ENCODE measurements at places on chromosomes 16 and 17.
A peak's percentile ranks its signal among the peaks of the same experiment; 100 is the strongest.

DNA sequence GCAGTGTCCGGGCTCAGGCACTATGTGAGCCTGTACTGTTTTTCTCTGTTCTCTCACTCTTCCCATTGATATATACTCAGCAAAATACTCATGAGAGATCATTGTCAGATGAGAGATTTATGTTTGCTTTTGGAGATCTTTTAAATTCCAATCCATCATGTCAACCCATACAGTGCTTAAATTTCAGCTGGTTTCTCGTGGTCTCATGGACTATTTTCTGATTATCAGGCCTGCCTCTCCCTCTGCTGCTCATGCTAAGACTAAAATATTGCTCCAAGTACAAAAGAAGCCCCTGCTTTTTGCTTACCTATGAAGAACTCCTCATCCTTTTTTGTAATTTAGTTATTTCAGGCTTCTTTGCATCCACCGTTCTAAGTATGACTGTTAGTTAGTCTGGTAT is 547.2 kb downstream of the KCNJ2 start:
- no peaks in the 10 kb centered on the region for H3K27me3 ChIP-seq
- no peak overlapping the region for H3K4me3 ChIP-seq
- H3K4me1 ChIP-seq = no peaks in the 10 kb centered on the region
- no peak overlapping the region for H3K27ac ChIP-seq
- DNase-seq = no peak

DNA sequence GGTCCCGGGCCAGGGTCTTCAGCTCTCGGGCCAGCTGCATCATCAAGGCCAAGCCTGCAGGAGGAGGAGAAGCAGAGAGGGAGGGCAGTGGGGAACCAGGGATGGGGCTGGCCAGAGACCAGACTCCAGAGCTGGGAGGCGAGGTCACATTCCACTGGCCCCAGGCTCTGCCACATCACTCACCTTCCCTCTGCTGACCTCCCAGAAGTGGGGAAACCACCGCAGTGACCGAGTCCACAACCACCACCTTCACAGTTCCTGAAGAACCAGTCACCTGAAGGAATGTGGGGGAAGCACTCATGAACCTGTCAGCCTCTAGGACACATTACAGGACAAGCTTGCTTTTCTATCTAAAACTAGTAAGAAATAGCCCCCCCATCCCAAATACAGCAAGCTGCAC is 16.4 kb downstream of the RAD51D start:
- no peak overlapping the region for H3K27ac ChIP-seq
- DNase-seq = no peak
- no peak overlapping the region for H3K4me3 ChIP-seq
- H3K27me3 ChIP-seq = no peaks in the 10 kb centered on the region

- H3K27me3 ChIP-seq = no peaks in the 10 kb centered on the region
- peaks cover 28% of the 10 kb centered on the region for H3K36me3 ChIP-seq
- no peak for DNase-seq
- H3K27ac ChIP-seq = peak overlapping the region; percentile 50
- no peak overlapping the region for H3K4me3 ChIP-seq
Observed at GRCh38 chr16:67926181-67926750, 5.4 kb downstream of the CTRL start.

- H3K4me1 ChIP-seq = no peaks in the 10 kb centered on the region
- H3K27ac ChIP-seq = no peak overlapping the region
- H3K27me3 ChIP-seq = no peaks in the 10 kb centered on the region
- no peak for DNase-seq
- H3K36me3 ChIP-seq = peaks cover 53% of the 10 kb centered on the region
Observed at GRCh38 chr16:30715750-30716445, 16.9 kb downstream of the SRCAP start.

DNA sequence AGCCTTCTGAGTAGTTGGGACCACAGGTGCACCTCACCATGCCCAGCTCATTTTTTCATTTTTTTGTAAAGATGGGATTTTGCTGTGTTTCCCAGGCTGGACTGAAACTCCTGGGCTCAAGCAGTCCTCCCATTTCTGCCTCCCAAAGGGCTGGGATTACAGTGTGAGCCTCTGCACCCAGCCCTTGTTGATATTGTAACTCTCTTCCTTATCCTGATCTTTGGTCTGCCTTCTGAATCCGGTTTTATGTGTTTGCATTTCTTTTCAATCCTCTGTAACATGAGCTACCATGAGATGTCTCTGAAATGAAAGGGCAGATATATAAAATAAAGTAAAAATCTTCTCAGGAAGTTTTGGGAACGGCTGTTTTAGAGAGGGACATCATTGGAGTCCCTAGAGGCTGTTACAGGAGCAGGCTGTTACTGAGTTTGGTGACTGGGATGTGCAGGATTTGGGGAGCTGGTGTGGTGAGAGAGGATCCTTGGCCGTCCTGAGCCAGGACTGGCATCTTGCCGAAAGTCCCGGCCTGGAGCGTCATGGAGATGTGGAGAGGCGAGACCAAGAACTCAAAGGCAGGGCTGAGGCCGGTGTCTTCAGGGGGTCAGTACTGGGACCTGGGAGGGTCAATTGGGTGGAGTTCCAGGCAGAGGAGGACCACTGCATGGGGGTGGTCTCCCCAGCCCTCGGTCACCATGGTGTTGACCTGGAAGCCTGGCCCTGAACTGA is 39.4 kb downstream of the ATP2C2 start:
- no peaks in the 10 kb centered on the region for H3K36me3 ChIP-seq
- no peak for DNase-seq
- no peaks in the 10 kb centered on the region for H3K4me1 ChIP-seq
- peaks cover 26% of the 10 kb centered on the region for H3K27me3 ChIP-seq
- no peak overlapping the region for H3K4me3 ChIP-seq
- H3K27ac ChIP-seq = no peak overlapping the region

DNA sequence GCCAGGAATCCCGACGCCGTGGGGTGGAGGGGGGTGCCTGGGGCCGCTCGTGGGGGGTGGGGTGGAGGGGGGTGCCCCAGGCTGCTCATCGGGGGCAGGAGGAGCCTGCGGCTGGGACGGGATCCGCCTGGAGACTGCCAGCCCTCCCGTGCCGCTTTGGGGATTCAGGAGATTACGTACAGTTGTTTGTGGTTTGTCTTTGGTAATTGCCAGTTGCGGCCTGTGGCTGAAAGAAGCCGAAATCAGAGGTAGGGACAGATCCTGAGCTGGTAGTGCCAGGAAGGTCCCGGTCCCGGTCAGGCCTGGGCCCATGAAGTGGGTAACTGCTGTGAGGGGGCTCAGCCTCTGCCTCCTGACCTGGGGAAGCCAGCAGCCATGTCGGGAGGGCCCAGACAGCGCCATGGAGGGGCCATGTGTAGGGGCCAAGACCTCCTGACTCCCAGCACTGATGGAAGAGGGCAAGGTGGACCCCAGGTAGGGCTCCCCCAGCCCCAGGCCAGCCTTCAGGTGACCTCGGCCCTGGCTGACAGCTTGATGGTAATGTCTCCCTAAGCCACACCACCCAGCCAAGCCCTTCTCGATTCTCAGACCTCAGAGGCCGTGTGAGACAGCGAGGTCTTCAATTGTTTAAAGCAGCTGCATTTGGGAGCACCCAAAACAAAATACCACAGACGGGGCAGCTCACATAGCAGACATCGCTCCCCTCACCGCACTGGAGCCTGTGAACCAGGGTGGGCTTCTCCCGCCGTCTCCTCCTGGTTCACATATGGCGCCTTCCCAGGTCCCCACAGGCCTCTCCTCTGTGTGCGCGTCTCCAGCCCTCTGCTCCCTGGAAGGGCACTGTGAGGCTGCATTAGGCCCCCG is 34.9 kb upstream of the SSTR5 start:
- no peak overlapping the region for H3K4me3 ChIP-seq
- no peak for DNase-seq
- peaks cover 17% of the 10 kb centered on the region for H3K27me3 ChIP-seq
- H3K36me3 ChIP-seq = no peaks in the 10 kb centered on the region

- peak; percentile 86 for DNase-seq
- peak overlapping the region; percentile 62 for H3K27ac ChIP-seq
- no peaks in the 10 kb centered on the region for H3K27me3 ChIP-seq
- H3K4me3 ChIP-seq = no peak overlapping the region
- peaks cover 11% of the 10 kb centered on the region for H3K36me3 ChIP-seq
- peaks cover 11% of the 10 kb centered on the region for H3K4me1 ChIP-seq
Observed at GRCh38 chr16:4263504-4264436, 9.1 kb downstream of the TFAP4 start.

DNA sequence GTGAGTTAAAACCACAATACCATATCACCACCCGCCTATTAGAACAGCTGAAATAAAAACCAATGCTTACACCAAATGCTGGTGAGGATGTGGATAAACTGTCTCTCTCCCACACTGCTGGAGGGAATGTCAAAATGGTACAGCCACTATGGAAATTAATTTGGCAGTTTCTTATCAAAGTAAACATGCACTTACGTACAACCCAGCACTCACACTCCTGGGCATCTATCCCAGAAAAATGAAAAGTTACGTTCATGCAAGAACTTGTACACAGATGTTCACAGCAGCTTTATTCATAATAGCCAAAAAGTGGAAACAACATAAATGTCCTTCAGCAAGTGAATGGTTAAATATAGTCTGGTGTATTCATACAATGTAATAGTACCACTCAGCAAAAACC is 173.2 kb upstream of the MYOCD start:
- H3K36me3 ChIP-seq = no peaks in the 10 kb centered on the region
- no peak overlapping the region for H3K4me3 ChIP-seq
- no peak for DNase-seq
- H3K27ac ChIP-seq = no peak overlapping the region
- H3K27me3 ChIP-seq = no peaks in the 10 kb centered on the region
- H3K4me1 ChIP-seq = no peaks in the 10 kb centered on the region

- no peaks in the 10 kb centered on the region for H3K4me1 ChIP-seq
- no peak overlapping the region for H3K4me3 ChIP-seq
- H3K27ac ChIP-seq = no peak overlapping the region
Observed at GRCh38 chr16:64742455-64743223, 379.2 kb downstream of the CDH11 start.

DNA sequence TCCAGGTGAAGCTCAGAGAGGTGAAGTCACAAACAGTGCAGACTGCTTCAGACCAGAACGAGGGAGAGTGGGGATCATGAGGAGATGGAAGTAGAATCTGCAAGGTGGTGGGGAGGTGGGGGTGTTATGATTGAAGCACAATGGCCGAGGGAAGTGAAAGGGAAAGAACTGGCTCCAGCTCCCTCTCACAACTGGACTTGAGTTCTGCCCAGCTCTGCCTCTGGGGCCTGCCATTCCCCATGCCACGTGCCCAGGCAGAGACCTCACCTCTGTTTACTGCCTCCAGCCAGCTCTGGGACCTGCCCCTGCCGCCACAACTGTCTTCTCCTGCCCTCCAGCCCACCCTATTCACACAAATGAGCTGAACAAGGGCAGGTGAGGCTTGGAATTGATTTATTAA is 2.5 kb downstream of the PNMT start:
- H3K36me3 ChIP-seq = no peaks in the 10 kb centered on the region
- H3K27me3 ChIP-seq = peaks cover 17% of the 10 kb centered on the region
- no peak for DNase-seq

DNA sequence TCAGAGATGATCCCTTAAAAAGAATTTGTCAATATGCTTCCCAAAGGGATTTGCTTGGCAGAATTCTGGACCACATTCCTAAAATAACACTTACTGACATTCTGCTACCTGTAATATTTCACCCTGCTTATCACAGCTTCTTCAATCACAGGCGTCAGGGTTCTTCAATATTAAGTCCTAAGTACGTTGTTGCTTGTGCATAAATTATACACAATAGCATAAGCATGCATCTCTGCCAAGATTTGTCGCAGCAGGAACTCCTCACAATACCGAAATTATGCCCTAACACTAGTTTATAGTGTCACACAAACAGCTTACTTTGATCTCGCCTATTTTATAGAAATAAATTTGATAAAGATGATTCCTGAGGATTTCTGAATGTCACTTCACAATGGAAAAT is 48.9 kb downstream of the UBE2G1 start:
- H3K27ac ChIP-seq = peak overlapping the region; percentile 41
- no peaks in the 10 kb centered on the region for H3K36me3 ChIP-seq
- H3K27me3 ChIP-seq = no peaks in the 10 kb centered on the region
- DNase-seq = no peak

DNA sequence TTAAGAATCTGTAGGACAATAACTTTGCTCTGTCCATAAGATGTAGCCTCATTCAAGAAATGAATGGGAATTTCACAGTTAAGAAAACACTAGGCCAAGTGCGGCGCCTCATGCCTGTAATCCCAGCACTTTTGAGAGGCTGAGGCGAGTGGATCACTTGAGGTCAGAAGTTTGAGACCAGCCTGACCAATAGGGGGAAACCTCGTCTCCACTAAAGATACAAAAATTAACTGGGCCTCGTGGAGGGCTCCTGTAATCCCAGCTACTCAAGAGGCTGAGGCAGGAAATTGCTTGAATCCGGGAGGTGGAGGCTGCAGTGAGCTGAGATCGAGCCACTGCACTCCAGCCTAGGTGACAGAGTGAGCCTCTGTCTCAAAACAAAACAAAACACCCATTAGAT is 19.9 kb upstream of the RSL1D1 start:
- no peaks in the 10 kb centered on the region for H3K27me3 ChIP-seq
- peaks cover 67% of the 10 kb centered on the region for H3K36me3 ChIP-seq
- peak overlapping the region; percentile 16 for H3K27ac ChIP-seq
- DNase-seq = no peak
